ENCODE measurements at places on chromosomes 12 and 14.

DNA sequence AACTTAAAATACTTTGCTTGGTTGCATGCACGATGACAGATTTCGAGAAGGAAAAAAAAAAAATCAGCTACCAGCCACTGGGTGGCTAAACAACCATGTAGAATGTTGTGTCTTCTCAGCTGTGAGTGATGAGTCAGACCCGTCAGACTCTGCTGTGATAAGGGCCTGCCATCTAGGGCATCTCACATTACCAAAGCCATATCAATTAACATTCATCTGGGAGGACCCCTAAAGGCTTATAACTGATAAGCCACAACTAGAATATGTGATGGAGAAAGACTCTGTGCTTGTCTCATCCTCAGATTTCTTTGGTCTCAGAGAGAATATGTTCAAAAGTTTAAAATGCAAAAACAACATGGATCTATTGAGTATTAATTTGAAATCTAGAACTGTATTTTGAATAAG is 111.5 kb downstream of the PAX9 start:
- no peak for DNase-seq

GRCh38 chr12:21906919-21907493 is 34.2 kb downstream of the ABCC9 start:
- no peak for DNase-seq

DNA sequence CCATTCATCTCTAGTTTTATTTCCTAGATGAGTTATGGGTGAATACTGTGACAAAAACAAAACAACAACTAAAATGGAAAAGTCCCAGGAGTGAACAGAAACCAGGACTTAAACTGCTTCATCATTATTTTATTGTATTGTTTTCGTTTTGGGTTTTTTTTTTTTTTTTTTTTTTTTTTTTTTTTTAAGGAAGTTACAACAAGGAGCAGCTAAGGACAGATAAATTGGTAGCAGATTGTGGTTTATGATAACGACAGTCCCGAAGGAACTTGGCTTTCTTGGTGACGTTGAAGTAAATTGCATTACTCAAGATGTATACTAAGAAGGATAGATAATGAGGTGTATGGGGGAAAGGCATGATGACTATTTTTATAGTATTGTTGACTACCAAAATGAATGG is 866.3 kb downstream of the NRXN3 start:
- no peak for DNase-seq

DNA sequence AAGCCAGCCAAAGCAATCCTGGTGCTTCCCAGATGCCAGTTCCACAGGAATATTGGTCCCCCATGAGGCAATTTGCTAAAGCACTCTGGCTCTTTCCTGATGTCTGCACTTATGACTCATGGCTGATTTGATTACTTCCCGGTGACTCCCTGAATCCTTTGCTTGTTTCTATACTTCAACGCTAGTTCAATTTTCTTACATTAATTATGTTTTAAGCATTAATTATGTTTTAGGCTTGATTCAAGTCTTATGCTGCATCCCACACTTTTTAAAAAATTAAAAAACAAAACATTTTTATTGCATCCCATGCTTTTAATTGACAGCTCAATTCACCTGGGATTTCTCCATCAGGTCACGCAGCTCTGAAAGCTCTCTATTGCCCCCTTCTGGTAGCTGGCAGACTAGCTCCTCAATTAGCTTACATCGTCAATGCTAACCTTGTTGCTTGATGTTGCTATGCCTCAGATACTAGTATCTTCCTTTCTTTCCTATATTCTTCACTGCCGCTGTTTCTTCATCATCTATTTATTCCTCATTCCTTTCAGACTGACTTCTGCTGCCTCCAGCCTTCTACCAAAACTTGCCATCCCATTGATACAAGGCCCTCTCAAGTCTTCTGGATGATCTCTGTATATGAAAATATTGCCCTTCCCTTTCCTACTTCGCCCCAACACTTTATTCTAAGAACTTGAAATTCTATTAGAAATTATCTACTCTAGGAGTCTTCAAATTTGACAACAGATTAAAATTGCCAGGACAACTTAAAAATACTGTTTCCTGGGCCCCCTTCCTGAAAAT is 32.0 kb downstream of the TSHR start:
- peak; percentile 54 for DNase-seq

DNA sequence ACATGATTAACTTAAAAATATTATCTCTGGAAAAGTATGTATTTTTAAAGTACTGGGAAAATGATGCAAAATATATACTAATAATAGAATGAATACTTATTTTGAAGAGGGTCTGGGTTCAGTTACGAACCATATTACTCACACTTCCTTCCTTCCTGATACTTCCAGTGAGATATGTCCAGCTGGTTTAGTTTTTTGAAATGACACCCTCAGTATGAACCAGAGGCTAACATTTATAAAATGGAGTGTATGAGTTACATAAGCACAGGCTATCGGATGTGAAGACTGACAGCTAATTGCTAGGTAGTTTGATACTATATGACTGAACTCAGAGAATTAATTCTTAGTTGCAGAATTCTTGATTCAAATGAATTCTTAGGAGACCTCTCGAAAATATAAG is 122.9 kb downstream of the OTOGL start:
- no peak for DNase-seq

DNA sequence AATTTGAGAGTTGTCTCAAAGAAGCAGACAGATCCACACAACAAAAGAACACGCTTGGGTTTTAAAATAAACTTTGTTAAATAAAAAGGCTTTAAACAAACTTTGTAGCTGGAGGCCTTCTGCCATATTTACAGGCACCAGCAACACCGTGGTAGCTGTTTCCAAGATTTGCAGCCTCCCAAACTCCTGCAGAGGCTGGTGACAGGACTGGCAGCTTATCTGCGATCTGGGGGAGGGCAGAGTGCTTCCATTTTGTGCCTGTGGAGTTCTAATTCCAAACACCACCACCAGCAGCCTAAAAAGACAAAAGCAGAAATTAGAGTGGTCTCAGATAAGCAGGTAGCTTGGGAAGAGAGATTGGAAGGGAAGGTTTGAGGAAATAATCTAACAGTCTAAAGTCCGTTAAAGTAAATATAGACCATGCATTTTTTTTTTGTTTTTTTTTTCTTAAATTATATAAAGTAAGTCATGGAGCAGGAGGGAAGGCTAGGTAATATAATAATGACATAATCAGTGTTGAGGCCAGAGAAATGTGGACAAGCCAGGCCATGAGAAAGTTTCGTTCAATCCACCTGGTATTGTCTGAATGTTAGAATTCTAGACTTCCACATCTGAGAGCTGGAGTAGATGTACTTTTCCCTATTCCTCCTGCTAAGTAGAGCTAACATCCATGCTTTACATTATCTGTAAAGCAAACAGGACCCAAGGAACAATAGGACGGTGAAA is 69.6 kb upstream of the TMEM132D start:
- DNase-seq = no peak

GRCh38 chr14:90467501-90467900 is 70.7 kb downstream of the CALM1 start:
- no peak for DNase-seq

- no peak for DNase-seq
These were observed 917.7 kb downstream of the DIO2 start for GRCh38 chr14:79293482-79294177.

GRCh38 chr14:103521951-103522563 is 573 bp downstream of the CKB start:
- no peak for DNase-seq

DNA sequence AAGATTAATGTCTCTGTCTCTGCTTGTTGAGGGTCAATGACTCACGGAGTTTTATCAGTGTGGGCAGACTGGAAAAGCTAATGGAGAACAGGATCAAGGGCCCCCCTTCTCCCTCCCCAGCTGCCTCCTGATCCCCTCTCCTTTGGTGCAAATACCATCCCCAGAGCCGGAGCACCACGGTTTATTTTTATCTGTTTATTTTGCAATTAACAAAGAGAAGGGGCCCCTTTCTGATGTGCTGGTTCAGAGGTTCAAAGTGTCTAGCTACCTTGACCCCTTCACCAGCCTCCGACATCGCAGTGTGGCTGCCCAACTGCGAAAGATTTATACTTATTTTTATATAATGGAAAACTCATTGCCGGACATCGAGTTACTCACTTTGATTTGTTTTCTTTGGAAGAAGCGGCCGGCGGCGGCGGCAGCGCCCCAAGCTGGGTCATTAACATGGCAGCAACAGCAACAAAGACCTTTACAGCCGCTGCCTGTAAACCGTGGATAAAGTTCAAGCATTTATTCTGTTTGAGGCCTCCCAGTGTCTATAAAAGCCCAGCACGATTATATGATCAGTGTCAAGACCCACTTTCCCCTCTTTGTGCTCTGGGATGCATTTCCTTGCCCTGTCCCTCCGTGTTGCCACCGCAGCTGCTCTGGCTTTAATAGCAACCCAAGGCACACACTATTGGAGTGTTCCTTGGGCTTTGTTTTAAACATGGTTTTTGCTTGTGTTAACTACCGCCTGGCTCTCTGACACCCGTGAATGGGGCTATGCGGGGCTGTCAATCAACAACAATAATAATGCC is 47.4 kb upstream of the PARP11 start:
- DNase-seq = no peak

- no peak for DNase-seq
These were observed 74.9 kb downstream of the EPS8 start for GRCh38 chr12:15714256-15714655.

GRCh38 chr14:23364164-23365035 is 572 bp downstream of the EFS start:
- DNase-seq = no peak

DNA sequence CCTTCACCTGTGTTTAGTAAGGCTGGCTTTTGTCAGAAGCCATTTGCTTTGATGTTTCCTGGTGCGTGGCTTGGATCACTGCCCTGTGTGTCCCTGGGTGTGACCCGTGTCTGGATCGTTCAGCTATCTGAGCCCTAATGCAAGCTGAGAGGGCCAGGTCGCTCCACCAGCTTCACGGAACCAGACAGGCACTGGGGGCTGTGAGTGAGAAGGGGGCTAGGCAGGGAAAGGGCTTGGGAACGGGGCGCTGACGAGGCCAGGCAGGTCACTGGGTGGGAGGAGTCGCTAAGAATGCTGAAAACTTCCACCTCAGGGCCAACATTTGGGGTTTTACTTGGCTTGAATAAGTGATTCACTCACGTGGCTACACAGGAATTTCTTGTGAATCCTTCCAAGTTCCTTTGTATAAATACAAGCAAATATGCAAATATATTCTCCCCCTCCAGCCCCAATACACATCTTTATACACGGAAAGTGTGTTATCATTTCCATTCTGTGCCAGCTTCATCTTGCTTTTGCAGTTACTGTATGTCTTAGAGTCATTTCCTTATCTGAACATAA is 24.2 kb upstream of the MMP17 start:
- DNase-seq = no peak

DNA sequence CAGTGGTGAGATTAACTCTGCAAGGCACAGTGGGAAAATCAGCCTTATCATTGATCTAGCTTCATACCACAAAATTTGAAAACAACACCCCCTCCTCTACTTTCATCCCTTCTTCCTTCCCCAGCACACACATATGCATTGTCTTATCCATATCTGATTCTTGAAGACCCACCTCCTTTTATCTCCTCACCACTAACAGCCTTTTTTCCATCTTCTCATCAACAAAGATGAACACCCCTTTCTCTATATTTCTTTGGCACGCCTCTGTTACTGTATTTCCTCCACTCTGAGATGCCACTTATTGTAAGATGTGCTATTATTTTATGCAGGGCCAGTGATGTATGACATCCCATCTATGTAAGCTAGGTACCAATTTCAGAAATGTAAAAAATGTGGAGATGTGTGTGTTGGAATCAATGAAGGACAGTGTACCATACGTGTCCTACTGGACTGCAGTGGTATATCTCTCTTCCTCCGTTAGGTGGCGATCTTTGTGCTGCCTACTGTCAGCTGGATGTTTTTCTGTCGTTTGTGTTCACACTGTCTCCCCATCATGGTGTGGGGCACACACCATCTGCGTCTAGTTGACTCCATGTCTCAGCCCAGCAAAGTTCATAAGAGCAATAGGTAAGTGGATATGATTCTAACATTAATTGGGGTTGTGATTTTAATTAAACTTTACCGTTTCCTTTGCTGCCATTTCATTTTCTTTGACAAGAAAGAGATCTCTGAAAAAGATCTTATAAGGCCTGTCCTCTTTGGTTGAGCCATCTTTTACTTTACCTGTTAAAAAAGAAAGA is 24.0 kb downstream of the CCDC38 start:
- peak; percentile 25 for DNase-seq

DNA sequence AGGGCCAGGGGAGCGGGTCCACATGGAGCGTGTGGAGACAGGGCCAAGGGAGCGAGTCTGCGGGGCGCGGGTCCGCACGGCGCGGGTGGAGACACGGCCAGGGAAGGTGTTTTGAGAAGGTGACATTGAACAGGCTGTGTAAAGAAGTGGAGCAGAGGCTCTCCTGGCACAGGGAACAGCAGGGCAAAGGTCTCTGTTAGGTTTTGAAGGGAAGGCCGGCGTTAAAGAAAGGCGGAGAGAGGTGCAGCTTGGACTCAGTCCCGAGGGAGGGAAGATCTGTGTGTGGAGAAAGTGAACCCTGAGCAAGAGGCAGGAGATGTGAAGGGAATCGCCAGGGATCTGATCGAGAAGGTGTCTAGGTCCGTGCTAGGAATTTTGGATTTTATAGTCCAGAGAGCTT is 1.8 kb downstream of the PXMP2 start:
- no peak for DNase-seq

DNA sequence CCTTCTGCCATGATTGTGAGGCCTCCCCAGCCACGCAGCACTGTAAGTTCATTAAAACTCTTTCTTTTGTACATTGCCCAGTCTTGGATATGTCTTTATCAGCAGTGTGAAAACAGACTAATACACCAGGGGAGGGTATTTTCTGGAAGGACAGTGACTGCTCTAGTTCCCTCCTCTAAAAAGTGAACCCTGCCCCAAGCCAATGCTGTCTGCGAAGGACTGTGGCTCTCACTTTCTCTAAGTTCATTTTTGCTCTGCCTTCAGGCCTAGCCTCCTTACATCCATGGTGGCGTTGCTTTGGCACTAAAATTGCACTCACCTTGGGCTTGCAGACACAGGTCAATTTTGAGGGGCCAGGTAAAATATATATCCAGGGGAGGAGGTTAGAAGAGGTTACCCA is 323.0 kb downstream of the VRK1 start:
- DNase-seq = no peak

DNA sequence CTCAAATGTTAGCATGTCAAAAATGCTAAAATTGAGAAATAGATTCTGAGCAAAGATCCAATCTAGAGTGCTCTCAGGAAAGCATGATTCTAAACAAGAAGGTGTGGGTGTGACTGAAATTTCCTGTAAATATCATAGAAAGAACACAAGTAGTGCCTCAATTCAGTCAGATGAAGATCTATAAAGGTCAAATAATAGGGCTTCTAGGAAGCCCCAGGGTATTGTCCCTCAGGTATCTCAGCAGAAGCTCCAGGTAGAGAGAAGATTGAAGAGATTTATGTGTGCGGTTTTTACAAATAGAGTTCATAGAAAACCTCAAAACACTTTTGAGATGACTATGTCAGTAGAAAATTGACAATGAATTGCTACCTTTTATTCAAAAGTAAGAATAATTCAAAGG is 13.0 kb downstream of the KLRD1 start:
- DNase-seq = no peak
